ENCODE measurements at places on chromosomes 4 and X.

DNA sequence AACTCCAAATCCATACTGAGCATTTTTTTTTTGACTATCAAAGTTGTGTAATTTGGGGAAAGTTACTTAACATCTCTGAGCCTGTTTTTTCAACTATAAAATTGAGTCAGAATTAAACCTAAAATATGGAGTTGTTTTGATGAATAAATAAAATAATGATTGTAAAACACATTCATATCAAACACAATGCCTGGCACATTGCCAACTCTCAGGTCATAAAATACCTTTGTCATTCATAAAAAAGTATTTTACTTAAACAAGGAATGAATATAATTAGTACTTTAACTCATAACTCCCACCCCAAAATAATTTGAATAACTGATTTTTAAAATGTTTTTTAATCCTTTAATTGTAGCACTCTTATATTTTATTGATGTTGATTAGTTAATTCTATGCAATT lies 3.8 kb upstream of the GPR174 start:
- DNase-seq: no peak

DNA sequence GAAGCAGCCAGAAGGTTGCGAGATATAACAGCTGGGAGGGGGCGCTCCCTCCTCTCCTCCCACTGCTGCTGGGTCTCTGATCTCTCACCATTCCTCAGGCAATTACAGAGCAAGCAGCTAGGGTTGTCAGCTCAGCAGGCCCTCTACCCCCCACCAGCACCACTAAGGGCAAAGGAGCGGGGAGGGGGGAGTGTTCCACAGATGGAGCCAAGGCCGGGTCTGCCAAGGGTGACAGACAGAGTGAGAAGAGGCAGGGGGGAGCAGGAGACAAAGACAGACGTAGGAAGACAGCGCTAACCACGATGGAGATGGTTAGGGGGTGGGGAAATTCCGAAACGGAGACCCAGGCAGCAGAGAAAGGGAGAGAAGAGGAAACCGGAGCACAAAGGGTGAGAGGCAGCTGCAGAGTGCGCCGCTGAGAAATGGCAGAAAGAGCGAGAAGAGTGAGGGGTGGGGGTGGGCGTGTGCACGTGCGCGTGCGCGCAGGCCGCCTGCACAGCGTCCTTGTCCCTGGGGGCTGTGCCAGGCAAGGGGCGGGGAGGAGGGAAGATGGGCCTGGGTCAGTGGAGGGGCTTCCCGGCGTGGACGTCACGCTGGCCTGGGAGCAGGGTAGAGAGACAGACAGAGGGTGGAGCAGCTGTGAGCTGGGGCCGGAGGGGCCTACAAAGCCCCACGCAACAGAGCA lies 6.9 kb downstream of the L1CAM start:
- DNase-seq: no peak

DNA sequence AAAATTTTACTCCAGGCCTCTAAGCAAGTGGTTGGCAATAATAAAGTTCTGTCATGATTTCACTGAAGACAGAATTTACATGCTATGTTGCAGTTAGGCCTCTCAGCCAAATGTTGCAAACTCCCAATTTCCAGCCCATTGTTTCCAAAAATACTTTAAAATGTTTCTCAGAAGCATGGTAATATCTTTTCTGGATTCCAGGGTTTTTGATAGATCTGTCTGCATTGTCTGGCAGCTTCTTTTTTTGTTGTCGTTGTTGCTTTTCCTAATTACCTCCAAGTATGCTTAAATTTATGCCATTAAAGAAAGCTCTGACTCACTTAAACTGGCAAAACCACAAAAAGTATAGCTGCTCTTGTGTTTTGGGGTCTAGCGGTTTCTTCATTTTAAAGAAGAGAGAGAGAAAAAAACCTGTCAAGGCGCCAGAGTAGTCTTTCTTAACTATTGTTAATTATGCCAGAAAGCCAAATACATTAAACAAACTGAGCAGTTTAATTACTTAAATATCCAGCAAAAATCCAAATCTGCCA lies 97.0 kb downstream of the AGTR2 start:
- no peak for DNase-seq

DNA sequence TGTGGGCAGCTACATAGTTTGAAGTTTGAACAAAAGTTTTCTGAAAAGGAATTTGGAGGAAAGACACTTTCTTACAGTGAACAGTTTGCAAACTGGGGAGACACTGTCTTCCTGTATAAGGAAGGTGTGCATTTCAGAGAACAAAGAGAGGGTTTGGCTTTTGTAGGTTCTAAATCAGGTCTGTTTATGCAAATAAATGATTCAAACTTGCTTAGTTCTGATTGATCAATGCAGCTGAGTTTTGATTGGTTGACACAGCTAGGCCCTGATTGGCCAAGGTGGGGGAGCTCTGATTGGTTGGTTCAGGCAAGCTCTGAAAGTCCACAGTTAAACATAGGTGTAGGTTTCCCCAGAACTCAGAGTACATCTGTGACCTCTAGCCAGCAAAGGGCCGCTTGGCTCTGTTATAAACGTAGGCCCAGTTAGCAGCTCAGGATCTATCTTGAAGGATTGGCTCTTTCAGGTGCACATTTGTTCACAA lies 63.0 kb upstream of the ENPP6 start:
- no peak for DNase-seq

DNA sequence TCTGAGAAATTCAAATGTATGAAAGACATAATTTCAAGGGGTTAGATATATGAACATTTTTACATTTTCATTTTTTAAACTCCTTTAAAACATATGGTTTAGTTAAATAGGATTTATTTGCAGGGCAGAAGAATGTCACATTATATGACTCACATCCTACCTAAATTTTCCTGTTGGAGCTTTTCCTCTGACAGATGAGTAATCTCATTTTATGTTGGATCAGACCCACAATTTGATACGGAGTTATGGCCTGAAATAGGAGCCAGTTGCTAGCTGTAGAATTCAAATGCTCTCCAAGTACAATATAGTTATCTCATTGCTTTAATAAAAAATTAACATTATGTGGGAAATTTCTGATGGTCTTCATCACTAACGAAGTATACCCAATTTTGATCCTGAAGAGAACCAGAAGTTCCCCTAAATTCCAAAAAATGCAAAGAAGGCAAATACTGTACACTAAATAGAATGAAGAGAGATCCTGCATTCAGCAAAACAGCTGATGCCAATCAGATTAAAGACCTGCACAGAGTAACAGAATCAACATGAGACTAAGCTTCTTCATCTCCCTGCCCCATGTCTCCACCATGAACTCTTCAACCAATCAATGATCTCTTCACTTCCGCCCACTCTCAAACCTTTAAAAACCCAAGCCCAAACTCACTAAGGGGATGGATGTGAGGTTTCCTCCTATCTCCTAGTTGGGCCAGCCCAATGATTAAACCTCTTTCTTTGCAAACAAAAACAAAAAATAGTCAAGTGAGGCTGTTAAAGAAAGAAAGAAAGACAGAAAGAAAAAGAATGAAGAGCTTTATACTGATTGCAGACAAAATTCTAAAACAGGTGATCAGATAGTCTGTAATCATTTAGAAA lies 10.9 kb upstream of the EXOSC9 start:
- peak; percentile 83 for DNase-seq

DNA sequence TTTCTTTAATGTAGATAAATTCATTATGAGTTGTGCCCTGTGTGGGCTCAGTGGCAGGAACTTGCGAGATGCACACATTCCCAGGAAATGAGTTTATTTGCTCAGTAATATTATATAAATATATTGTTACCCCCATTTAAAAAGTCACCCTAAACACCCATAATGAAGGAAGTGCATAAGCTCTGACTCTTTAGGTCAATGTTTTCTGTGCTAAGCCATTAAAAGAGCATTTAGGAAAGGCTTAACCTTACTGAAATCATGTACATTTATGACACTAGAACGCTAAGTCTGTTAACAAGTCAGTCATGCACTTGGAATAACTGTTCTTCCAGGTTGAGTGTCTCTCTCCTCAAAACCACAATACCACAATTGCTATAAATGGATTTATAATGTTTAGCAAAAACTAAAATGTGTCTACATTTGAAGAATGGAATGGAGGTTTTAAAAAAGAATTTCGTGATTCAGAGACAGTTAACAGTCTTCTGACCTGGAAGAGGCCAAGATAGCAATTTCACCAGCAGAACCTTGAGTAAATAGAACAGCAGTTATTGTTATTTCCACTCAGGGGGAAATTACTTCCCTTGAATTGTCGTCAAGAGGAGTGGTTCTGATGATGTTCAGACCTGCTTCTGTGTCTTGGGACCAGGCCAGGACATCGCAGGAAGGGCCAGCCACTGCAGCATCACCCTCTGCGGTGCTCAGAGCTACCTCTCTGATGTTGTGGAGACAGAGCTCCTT lies 91.1 kb upstream of the VEGFC start:
- peak; percentile 90 for DNase-seq

DNA sequence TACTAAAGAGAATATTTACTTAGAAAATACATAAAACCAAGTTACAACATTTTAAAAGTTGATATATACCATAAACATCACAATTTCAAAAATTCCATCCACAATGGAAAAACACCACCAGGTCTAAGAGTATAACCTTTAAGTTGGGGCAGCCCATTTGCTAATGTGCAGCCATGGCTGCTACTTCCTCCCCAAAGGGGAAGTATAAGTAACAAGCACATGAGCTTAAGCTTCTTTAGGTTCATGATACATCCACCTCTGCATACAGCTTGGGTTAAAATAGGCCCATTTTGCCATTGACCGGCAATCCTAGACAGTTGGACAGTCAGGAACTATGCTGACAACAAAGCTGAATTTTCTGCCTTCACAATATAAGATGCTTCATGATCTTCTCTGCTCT lies 16.6 kb upstream of the GASK1B start:
- DNase-seq: no peak

DNA sequence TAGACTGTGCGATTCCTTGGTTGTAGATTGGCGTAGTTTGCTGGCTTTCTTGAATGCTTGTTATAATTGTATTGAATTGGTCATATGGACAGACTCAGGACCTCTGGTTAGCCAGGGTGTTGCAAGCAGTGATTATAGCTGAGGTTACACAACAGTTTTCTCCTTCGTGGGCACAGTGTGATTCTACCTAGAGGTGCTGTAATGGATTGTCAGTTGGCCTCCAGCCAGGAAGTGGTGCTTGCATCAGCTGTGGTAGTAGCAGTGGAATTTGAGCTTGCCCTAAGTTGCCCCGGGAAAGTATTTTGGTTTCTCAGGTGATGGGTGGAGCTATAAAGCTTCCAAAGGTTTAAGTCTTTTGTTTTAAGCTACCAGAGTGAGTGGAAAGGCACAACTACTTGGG lies 23.1 kb upstream of the GABRG1 start:
- no peak for DNase-seq

- no peak for DNase-seq
Observed at GRCh38 chrX:123277821-123278220, 93.7 kb downstream of the GRIA3 start.

DNA sequence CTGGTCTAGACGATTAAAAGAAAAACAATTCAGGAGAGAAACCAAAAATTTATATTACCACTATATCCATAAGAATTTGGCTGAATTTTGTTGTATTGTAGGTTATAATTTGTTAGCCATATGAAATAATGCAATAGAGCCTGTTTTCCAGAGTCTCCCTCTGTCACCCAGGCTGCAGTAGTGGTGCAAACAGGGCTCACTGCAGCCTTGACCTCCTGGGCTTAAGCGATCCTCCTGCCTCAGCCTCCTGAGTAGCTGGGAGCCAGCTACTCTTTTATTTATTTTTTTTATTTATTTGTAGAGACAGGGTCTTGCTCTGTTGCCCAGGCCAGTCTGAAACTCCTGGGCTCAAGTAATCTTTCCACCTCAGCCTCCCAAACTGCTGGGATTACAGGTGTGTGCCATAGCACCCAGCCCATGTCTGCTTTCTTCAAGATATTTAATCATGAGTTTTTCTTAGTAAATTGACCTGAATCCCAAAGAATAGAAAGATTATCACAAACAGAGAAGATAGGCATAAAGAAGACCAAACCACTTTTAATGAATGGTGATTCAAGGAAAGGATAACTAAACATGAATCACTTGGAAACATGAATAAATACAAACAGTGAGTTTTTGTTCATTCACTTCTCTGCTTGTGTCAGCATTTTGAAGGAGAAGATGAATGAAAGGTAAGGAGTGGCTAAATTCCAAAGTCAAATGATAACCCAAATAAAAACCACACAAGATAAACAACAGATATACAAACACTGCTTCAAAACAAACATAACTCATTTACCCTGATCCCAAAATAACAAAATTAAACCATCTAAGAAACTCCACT lies 82.1 kb downstream of the PPP3CA start:
- DNase-seq: no peak

DNA sequence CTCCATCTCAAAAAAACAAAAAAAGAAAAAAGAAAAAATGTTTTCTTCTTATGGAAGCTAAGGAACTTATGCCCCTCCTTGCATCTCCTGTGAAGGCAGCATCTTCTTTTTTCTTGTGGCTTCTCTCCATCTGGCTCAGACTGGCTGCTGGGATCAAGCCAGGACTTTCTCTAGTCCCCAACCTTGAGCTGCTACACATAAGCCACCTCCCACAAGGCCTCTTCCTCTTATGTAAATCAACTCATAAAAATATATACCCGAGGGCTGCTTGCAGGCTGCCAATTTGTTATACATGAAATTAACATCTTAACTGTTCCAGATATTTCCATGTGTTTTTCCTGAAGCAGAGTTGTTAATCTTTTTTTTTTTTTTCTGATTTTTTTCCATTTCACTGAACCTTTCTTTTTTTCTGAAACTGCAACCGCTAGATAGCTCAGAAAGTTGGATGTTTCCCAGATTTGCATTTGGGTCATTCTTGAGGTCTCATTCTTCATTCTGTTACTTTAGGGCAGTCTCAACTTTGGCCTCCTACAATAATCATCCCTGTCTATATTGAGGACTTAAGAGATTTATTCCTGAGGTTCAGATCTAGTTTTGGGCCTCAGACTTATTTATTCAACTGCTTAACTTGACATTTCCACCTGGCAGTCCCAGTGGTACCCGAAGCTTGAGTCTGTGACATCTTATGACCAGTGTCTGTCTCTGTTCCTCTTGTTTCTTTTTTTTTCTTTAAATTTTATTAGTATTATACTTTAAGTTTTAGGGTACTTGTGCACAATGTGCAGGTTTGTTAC lies 10.3 kb downstream of the SNX25 start:
- DNase-seq: peak; percentile 86

DNA sequence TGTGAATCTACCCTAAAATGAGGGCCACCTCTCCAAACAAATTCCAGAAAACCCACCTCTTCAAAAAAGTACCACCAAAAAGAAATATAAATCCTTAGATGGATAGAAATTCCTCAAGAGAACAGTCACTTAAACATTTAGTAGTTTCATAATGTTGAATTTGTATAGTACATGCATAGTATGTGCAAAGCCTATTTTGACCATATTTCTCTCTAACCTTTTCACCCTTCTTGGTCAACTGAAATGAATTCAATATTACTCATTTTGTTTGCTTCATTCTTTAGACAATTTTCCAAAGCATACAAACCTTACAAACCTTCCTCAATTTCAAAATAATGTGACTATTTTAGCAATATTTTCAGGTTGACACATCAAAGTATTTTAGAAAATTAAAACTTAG lies 4.1 kb downstream of the RHOXF1 start:
- DNase-seq: no peak

Measured in fibroblast of skin of scalp (primary cell).